ENCODE measurements at places on chromosomes 16 and 17. TPM values are rescaled to one million over a fixed set of nuclear protein-coding genes. Genes with fewer than 3 reads are reported as not detected.

ACSF3 gene
- total RNA-seq, result 15.9 TPM

GRCh38 chr17:29562615-29563014 is 4.2 kb downstream of the ABHD15 start:
- no peaks in the 10 kb centered on the region for H3K36me3 ChIP-seq
- H3K4me1 ChIP-seq, result no peaks in the 10 kb centered on the region
- DNase-seq, result peak; percentile 47
- no peak overlapping the region for H3K4me3 ChIP-seq

DNA sequence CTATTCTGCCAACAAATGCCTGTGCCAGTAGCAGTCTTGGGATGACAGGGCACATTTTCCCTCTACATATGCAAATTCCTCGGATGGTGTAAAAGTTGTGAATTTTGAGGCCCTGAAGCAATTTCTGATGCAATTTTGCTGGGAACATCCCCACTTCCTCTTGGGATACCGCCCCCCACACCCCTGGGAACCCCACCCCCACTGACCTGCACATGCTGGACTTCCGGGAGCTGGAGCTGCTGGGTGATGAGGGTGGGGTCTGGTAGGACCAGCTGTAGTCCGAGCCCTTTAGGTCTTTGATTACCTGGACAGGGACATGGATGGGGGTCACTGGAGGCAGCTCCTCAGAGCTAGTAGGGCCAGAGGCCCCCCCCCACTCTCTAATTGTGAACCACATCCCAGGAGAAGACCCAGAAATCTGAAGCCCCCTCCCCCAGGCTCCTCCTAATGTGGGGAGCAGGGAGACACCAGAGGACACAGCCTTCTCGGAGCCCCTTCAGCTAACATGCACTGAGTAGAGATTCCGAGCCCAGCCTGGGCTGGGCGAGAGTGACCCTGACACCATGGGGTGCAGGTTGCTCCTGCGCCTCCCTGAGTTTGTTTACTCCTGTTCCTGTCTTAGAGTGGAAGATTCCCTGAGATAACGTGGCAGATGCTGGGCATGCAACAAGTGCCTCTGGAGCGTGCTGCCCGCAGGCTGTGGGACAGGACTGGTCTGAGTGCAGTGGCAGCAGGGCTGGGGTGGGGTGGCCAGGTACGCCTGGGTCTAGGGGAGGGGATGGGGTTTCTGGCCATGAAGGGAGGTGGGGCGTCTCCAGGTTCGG is 9.0 kb downstream of the MTSS2 start:
- H3K36me3 ChIP-seq, result peaks cover 66% of the 10 kb centered on the region

DNA sequence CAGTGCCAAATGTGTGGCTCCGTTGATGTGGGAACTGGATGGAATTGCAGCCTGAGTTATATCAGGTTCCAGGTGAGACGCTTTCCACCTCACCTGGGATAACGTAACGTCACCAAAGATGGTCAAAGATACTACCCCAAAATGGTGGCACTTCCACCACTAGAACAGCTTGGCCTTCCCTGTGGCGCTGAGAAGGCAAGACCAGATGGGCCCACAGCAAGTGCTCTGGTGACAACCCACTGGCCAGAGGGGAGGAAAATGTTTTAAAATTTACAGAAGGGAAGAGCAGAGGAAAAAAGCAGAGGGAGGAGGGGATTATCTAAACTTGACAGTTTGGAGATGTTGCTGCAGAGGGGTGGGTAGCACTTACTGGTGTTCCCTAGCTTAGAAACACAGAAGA is 7.5 kb upstream of the ITGA2B start:
- H3K27me3 ChIP-seq, result no peaks in the 10 kb centered on the region
- no peaks in the 10 kb centered on the region for H3K4me1 ChIP-seq
- peaks cover 33% of the 10 kb centered on the region for H3K36me3 ChIP-seq
- no peak overlapping the region for H3K27ac ChIP-seq

GRCh38 chr17:41521574-41522261 is 3.0 kb upstream of the KRT15 start:
- H3K27me3 ChIP-seq, result peaks cover 1% of the 10 kb centered on the region
- no peaks in the 10 kb centered on the region for H3K4me1 ChIP-seq
- no peak for DNase-seq
- no peak overlapping the region for H3K4me3 ChIP-seq

GRCh38 chr17:70776441-70776840 is 607.1 kb downstream of the KCNJ2 start:
- no peak overlapping the region for H3K27ac ChIP-seq
- no peaks in the 10 kb centered on the region for H3K4me1 ChIP-seq
- no peaks in the 10 kb centered on the region for H3K27me3 ChIP-seq
- no peak for DNase-seq

GRCh38 chr16:56247808-56248207 is 56.5 kb downstream of the GNAO1 start:
- H3K4me1 ChIP-seq, result peaks cover 37% of the 10 kb centered on the region
- no peak for DNase-seq
- no peaks in the 10 kb centered on the region for H3K36me3 ChIP-seq
- no peaks in the 10 kb centered on the region for H3K27me3 ChIP-seq
- no peak overlapping the region for H3K27ac ChIP-seq

DNA sequence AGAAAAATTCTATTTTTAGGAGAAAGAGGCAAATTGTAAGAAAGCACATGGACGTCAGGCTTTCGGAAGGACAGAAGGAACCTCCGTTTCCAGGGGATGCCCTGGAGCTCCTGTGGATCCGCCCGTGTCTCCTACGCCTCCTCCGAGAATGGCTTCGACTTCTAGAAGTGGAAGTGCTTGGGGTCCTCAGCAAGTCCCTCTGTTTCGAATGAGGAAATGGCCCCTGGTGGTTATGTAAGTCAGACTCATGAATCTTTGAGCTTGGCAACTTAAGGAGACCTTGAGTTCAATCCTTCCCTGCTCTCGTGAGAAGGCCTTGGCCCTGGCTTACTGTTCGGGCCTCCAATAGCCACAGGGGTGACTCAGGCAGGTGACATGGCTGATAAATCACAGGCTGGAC is 38.9 kb downstream of the COX4I1 start:
- H3K27me3 ChIP-seq, result no peaks in the 10 kb centered on the region
- H3K4me3 ChIP-seq, result no peak overlapping the region
- H3K27ac ChIP-seq, result no peak overlapping the region
- no peaks in the 10 kb centered on the region for H3K4me1 ChIP-seq
